Activated CD8-positive, alpha-beta memory T cell treated with anti-CD3 and anti-CD28 coated beads for 24 hours (primary cell): ENCODE measurements at places on chromosomes 2 and 18.

GRCh38 chr2:28523902-28524301, 28.0 kb downstream of the PLB1 start:
- DNase-seq: no peak

GRCh38 chr2:42618116-42618515, 49.7 kb downstream of the MTA3 start:
- DNase-seq: no peak

DNA sequence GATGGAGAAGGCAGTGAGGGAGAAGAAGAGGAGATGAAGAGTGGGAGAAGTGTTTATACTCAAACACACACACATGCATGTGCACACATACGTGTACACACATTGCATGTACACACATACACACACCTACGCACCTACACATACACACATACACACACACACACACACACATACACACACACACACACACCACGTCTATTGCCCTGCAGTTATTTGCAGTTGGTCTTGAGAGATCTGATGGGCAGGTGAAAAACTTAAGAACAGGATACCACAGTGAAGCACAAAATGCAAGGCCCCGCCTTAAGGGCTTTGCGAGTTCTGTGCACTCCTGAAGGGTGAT, 190.2 kb downstream of the MYCN start:
- no peak for DNase-seq

GRCh38 chr18:693466-694187, 18.8 kb downstream of the ENOSF1 start:
- peak; percentile 42 for DNase-seq

DNA sequence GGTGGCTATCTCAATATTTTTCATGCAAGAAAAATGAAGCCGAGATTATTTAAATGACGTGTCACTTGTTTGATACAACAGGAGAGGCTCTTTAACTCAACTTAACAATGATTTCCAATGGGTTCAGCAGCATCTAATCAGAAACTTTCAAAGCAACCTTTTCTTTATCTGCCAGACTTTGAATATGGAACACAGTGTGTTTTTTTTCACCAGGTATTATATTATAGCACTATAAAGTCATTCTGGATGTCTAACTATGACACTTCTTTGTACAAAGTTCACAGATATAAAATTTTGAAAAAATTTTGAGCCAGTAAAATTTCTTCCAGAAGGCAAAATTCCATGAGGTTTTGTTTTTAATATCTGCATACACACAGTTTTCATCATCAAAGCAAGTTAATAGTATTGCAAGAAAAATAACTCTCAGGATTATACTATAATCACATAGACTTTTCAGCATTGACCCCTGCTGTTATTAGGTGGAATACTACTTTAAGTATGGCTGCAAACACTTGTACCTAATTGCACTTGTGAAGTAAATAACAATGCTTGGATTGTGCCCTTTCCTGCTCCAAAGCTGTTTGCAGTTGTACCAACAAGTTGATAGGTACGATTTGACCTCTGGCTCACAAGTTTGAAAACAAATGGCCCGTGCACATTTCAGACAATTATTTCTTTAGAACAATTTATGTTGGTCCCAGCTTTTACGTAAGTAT, 44.0 kb upstream of the DSG1 start:
- DNase-seq: no peak
